Amniotic stem cell (primary cell): ENCODE measurements at places on chromosomes 3 and 15.

DNA sequence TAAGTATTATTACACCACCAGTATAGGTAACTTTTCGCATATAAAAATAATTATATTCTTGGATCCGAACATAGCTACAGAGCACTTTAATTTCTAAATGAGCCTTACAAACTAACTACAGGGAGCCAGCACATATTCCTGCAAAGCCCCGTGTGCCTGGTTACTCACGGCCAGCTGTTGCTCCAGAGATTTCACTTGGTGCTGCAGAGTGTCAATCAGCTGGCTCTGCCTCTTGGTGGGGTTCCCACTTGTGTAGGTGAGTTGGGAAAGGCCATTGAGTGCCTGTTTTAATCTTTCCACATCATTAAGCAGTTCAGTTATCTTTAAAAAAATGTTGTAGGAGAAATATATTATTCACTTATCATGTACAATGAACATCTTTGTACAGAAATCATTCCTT is 98.9 kb downstream of the UACA start:
- DNase-seq: no peak

- DNase-seq: no peak
Observed at GRCh38 chr3:64158334-64158733, 66.9 kb downstream of the PRICKLE2 start.

DNA sequence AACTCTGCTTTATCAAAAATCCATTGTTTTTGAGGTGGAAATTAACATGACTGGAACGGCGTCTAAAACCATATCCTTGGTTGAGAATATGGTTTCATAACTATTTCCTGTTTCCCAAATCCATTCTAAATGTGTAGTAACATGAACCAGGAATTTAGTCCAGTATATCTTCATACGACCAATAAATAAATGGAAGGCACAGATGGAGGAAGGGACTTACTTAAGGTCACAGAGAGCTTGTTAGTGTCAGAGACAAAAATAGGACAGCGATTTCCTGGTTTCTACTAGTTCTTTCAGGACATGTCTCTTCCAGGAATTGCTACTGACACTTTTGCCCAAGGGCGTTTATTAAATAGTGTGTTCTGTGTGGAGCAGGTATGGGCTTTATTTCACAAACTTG is 41.2 kb downstream of the HES1 start:
- no peak for DNase-seq

DNA sequence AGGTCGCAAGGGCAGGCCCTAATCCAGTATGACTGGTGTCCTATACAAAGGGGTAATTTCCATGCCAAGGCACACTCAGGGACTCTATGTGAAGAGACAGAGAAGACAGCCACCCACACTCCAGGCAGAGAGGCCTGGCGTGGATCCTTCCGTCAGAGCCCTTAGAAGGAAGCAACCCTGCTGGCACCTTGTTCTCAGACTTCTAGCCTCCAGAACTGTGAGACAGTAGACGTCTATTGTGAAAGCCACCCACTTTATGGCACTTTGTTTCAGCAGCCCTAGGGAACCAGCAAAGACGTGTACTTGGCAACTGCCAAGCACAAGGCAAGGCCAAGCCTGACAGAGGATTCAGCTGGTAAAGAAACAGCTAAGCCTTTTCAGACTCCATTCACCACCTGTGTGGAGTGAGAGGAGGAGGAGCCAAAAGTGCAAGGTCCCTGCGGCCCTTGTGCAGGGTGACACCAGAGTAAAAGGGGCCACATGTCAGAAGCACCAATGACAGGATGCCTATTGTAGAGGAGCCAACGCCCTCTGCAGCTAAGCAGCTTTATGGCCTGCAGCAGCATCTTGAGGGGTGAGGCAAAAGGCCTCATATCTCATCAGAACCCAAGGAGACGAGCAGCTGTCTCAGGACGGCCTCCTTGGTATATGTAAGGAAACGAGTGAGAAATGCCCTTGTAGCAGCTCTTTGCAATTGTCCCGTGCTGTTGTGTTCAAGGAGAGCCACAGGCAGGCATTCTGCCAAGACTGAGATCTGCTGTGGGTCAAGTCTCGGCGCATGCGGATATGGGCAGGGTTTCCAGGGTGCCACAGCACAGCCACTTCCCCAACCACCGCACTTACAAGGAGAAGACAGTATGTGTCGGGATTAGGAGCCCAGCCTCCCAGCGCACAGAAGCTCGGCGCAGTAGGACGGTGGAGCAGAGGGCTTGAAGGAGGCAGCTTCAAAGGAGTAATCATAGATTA is 121.5 kb upstream of the LIPC start:
- DNase-seq: no peak

- no peak for DNase-seq
Observed at GRCh38 chr15:74543583-74543982, 2.6 kb downstream of the ARID3B start.

- no peak for DNase-seq
Observed at GRCh38 chr3:127857333-127857732, 35.0 kb upstream of the MGLL start.

GRCh38 chr15:68275165-68275746 is 2.3 kb upstream of the FEM1B start:
- DNase-seq: no peak

GRCh38 chr3:178417736-178418135 is 118.5 kb upstream of the KCNMB2 start:
- no peak for DNase-seq

- no peak for DNase-seq
Observed at GRCh38 chr3:55190331-55190730, 262.5 kb upstream of the LRTM1 start.

- DNase-seq: no peak
Observed at GRCh38 chr3:146894406-146894805, 289.3 kb upstream of the PLSCR5 start.

DNA sequence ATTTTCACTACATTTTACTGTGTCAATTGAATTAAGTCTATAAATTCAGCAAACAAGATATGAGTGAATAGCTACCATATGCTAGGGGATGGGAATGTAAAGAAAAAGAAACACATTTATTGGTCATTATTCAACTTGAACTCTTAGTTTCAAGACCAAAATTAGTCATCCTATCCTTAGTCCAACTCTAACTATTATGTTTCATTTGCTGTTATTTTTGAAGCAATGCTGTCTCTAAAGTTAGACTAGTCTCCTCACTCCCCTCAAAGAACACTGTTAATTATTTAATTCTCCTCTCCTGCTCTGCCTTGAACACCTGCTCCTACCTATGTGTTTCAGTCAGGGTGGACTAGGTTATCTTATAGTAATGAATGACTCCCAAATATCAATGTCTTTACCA is 920.9 kb downstream of the TUSC7 start:
- no peak for DNase-seq

- DNase-seq: no peak
Observed at GRCh38 chr15:77865106-77865610, 212.4 kb downstream of the TBC1D2B start.

DNA sequence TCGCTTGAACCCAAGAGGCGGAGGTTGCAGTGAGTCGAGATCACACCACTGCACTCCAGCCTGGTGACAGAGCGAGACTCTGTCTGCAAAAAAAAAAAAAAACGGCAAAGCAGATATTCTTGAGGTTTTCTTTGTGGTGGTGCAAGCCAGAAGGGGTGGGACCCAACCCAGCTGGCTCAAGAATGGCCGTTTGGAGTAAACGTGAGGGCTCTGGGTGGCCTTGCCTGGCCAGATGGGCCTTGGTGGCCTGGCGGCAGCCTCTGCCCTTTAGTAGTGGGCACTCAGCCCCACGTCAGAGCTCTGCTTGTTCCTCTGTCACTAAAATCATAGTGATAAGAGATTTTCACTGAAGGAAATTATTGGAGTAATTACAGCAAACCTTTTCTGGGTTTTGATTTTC is 50.5 kb downstream of the ATP1B3 start:
- no peak for DNase-seq

GRCh38 chr3:125496701-125497100 is 23.3 kb downstream of the SNX4 start:
- DNase-seq: no peak

DNA sequence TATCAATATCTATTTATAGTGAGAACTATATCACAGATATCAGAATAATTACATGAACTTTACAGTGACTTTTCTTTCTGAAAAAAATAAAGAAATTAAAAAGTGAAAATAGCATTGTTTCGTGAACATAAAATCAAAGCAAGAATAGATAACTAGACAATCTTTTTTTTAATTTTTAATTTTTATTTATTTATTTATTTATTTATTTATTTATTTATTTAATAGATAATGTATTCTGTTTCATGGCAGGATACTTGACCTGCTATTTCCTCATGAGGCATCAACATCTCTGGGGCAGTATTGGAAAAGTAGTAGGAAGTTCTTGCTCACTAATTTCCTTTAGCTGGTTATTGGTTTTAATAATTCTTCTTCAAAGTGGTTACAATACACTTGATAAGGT is 33.3 kb downstream of the SLITRK3 start:
- no peak for DNase-seq

DNA sequence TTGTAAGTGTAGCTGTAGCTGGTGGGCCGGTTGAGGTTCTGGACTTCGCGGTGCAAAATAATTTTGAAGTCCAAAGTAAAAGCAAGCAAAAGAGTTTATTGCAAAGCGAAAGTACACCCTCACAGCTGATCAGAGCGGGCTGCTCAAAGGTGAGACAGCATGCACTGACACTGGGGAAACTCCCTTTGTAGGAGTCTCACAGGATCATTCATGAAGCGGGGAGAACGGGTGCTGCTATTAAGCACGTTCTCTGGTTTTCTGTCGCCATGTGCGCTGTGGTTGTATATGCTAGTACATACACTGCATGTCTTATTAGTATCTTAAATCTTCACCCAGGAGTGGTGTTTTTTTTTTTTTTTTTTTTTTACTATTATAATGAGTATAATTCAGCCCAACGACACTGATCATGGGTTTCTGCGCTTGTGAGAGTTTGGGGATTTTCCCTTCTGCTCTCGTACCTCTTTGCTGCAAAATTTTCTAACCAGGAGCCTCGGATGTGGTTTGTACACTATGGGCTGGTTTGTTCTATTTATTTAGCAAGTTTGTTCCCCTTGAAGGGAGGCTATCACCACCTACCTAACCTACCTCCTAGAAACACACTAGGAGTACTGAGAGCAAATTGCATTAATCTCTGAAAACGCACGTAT is 1.4 kb upstream of the AP4E1 start:
- no peak for DNase-seq

GRCh38 chr3:187665764-187666402 is 4.3 kb downstream of the SST start:
- DNase-seq: no peak

DNA sequence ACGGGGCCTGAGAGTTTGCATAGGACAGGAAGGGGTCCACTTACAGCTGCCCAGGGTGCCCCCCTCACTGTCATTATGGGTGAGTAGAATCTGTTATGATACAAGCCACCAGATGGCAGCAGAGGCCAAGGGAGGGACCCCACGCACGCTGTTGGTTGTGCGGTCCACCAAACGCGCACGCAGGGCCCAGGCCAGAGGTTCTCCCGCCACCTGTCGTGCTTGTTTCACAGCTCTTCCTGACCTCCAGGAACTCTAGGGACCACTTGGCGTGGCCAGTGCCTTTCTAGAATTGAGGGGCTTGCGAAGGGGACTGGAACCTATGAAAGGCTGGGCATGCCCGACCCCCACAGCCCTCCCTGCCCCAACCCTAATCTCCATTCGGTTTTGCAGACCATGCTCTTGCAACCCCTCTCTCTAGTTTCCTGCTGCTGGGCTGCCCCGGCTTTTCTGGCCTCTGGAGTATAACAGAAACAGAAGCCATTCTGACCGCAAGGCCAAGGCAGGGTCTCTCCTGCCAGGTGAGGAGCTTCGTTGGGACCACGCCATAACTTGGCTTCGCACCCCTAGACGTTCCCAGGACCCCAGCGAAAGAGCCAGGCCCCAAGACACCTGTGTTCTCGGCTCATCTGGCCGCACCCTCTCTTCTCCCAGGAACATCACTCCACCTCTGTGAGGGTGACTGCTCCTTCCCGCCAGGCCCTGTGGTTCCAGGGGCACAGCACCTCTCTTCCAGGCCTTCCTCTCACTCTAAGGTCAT is 46.0 kb downstream of the ALDH1L1 start:
- DNase-seq: no peak

DNA sequence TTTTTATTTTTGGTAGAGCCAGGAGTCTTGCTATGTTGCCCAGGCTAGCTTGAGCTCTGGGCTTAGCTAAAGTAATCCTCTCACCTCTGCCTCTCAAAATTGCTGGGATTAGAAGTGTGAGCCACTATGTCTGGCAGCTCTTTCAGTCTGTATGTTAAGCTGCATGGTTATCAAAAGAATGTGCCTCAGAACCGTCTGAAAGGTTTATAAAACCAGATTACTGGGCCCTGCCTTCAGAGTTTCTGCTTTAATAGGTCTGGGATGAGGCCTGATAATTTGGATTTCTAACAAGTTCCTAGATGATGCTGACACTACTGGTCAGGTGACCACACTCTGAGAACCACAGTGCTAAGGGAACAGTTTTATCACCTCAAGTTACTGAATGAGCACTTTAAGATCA is 34.6 kb downstream of the SENP5 start:
- DNase-seq: no peak

DNA sequence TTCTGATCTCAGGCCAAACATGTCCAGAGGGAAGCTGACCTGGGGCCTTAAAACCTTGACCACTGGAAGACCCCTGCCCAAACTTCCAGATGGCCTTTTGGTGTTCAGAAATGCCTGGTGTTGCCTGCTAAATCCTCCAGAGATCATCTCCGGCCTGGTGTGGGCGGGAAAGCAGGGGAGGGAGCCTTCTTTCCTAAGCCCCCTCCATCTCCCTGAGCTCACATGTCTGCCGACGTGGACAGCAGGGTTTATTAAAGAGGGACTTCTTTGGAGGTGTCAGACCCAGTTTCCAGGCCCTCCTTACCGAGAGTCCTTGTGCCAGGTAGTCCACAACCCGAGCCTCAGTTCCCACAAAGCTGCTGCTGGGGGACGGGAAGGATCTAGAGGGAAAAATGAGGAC is 55.9 kb upstream of the SLC6A1 start:
- no peak for DNase-seq

GRCh38 chr15:41971089-41971894 is 1.1 kb downstream of the EHD4 start:
- no peak for DNase-seq

DNA sequence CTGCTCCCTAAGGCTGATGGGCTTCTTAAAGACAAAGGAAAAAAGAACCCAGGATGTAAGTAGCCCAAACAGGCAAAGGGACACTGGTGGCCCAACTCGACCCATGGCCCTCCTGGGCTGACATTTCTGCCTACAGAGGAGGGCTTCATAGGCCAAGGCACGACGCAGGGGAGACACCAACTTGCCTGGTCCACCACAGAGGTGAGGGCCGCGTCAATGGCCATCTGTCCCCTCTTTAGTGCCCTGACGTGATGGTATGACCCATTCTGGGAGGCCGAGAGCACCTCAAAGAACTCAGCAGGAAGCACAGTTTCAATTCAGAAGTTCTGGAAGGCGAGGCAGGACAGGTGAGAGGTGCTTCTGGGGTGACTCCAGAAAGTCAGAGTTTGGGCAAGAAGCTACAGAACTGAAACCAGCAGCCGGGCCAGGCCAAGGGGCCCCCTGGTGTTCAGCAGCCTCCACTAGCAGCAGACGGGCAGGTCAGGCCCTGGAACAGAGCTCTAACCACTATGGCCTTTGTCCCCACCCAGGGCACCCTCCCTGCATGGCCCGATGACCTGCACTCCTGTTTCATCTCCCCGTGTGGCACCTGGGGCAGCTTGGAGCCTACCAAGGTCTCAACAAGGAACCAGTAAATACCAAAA is 45.1 kb downstream of the HMCES start:
- DNase-seq: no peak

GRCh38 chr3:185526349-185526951 is 25.9 kb downstream of the LIPH start:
- no peak for DNase-seq
